ENCODE measurements at places on chromosomes 2 and 18. TPM values are rescaled to one million over a fixed set of nuclear protein-coding genes. Genes with fewer than 3 reads are reported as not detected.

PKDCC gene
- polyA plus RNA-seq = 116 TPM

TGIF1 gene
- polyA plus RNA-seq = 35.6 TPM

CDK5R2 gene
- polyA plus RNA-seq = not detected

- no peak for DNase-seq
Observed at GRCh38 chr2:28271919-28272250, 120.8 kb upstream of the FOSL2 start.

DNA sequence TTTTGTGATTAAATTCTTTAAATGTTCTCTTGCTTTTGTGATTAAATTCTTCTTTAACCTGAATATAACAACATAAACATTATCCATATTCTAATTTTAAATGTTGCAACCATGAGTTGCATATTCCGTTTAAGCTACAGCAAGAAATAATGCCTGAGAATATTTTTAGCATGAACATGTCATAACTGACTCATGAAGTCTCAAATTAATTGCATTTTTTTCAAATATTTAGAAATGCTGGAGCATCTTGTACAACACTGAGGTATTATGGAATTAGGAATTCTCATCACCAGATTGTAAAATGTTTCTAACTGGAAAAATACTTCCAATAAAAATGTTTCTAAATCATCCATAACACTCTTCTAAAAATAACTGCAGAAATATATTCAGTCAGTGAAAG, 14.7 kb downstream of the ROCK2 start:
- no peak for DNase-seq

DNA sequence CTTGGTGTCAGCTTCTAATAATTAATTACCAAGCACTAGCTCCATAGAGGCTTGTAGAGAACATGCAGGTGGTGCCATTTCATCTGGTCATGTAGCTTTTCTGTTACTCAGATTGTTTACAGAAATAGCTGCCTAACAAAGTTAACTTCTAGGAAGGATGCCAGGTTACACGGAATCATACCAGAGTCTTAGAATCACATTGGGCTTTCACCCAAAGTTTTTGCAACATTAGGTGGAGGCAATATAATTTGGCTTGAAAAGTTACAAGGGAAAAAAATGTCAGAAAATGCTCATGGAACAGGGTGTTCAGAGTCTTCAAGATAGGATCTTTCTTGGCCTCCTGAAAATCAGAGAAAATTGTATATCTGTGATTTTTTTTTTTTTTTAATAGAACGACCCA, 135.6 kb downstream of the ARHGAP15 start:
- no peak for DNase-seq

DNA sequence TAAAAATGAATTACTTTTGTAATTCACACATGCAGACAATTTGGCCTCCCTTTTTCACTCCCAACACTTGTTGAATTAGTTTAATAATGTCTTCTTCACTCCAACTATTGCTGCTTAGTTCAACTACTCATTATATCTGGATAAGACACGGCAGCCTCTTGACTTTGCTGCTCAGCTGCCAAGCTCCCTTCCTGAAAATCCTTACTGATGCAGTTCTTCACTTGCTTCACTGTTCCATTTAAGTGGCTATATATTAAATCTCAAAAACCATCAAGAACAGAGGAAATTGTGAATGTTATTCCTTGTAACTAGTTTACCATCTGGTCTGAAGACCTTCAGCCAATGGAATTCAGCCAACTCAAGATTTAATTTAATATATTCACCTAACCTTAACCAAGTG, 127.1 kb downstream of the NCOA1 start:
- peak; percentile 26 for DNase-seq

- DNase-seq = no peak
Observed at GRCh38 chr2:37792366-37792765, 120.9 kb upstream of the CDC42EP3 start.

DNA sequence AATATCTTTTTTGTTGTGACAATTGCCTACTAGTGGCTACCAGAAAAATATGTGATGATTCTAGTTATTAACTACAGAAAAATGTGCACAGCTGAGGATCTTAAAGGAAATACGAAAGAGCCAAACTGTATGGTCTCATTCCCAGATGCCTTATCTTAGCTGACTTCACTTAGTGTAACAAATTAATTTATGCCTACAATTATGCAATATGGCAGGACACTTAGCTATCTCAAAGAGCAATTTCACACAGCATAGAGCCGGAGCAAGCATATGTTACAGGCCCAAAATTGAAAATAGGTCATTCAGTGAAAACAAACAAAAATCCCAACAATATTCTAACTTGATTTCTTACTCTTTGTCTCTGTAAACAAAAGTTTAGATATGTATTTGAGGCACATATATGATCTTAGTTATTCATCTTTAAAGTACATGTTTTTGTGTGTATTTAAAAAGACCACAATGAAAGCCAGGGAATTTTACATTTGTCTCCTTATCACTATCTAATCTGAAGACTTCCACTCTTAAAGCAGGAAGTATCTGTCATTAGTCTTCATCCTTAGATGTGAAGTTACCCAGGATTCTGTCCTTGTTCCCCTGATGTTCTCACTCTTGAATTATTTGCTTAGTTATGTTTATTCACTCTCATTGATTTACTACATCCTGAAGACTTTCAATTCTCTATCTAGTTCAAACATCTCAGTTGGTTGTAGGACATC, 1579.0 kb upstream of the NXPH2 start:
- no peak for DNase-seq

DNA sequence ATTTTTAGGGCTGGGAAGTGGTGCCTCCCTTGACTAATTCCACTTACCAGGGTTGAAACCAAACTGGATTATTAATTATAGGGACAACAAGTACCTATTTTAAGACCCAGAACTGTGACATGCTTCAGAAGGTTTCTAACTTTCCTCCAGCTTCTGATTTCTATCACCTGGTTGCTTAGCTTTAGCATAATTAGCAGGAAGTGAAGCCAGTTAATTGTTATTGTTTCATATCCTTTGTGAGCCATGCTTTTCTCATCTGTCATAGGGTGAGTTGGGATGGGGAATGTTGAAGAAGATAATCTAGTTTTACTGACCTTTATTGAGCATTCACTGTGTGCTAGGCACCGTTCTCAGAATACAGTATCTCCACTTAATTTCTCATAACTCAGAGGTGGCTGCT, 3.2 kb downstream of the YPEL5 start:
- no peak for DNase-seq

GRCh38 chr2:42371611-42372473, 10.8 kb upstream of the COX7A2L start:
- DNase-seq = no peak

- DNase-seq = no peak
Observed at GRCh38 chr18:2964361-2965010, 48.5 kb downstream of the LPIN2 start.

GRCh38 chr2:70888923-70889715, 46.6 kb upstream of the ATP6V1B1 start:
- DNase-seq = no peak

All from hindlimb muscle (tissue), 1 donor.